ENCODE measurements at places on chromosomes 2 and 18.

- DNase-seq, result no peak
Observed at GRCh38 chr2:220300806-220301205, 673.4 kb downstream of the SLC4A3 start.

DNA sequence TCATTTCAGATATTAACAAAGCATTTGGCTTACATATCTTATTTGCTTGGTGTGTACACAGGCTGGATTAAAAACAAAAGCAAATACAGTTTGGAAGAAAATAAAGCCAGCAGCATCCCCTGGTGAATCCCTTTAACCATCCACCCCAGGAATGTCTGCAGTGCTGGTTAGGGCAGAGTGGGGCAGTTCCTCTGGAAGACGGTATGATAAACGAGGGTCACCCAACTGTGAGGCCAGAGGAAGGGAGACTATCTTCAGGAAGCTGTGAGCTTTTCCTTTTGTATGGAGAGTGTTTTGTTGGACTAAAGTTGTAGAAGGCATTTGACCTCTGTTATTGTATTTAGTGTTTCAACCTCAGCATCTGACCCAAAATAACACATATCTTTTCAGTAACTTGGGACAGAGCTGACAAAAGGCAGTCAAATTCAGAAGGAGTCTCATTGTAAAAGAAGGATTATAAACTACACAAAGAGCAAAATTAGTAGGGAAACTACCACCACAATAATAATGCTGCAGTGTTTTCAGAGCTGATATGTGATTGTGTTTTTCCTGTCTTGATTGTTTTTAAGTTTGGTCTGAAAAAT lies 159.1 kb downstream of the FMNL2 start:
- no peak for DNase-seq

GRCh38 chr2:84874381-84875212 lies 6.3 kb downstream of the TRABD2A start:
- no peak for DNase-seq

DNA sequence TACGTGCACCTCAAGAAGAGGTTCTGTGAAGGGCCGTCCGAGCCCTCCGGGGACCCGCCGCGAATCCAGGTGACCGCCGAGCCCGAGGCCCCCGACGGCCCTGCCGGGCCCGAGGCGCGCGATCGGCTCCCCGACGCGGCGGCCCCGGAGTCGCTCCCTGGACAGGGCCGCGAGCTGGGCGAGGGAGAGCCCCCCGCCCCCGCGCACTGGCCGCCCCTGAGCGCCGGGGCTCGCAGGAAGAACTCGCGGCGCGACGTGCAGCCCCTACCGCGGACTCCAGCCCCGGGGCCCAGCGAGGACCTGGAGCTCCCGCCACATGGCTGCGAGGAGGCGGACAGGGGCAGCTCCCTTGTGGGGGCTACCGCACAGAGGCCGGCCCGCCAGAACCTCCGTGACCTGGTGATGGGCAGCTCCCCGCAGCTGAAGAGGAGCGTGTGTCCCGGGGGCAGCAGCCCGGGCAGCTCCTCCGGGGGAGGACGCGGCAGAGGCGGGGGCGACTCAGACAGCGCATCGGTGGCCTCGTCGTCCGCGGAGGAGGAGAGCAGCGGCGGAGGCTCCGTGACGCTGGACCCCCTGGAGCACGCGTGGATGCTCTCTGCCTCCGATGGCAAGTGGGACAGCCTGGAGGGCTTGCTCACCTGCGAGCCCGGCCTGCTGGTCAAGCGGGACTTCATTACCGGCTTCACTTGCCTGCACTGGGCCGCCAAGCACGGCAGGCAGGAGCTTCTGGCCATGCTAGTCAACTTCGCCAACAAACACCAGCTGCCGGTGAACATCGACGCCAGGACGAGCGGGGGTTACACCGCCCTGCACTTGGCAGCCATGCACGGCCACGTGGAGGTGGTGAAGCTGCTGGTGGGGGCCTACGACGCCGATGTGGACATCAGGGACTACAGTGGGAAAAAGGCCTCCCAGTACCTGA lies 812 bp downstream of the SOWAHC start:
- DNase-seq, result no peak

DNA sequence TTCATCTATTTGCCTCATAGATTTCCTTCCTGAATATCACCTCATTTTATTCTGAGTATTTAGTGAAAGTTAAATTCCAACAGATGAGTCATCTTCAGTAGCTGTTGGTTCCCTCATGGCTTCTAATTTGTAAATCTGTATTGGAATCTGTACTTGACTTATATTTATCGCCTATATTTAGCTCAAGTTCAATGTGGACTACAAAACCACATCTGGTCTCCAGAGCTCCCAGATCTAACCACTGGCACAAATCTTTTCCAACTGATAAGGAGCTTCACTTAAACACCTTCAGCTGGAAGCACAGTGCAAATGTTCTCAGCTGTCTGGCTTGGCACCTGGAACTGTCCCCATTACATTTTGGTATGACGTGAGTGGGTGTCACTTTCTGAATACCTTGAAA lies 82.8 kb upstream of the DSEL start:
- peak; percentile 68 for DNase-seq

GRCh38 chr2:48419884-48420511 lies 110.0 kb upstream of the STON1 start:
- DNase-seq, result no peak

DNA sequence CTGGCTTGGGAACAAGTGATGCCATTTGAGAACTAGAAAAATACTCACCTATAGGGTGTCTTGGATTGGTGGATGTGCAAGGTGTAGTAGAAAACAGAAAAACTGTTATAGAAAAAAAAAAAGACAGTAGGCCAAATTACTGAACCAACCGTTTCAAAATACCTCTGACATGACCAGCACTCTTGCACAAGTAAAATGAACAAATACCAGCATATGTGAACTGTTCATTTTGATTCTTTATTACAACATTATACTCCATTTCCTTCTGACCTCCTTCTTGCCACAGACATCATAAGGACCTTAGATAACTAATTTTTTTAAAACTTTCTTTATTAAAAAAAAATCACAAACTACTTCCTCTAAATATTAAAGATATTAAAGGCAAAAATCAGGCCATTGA lies 125.5 kb downstream of the ATAD2B start:
- DNase-seq, result no peak

DNA sequence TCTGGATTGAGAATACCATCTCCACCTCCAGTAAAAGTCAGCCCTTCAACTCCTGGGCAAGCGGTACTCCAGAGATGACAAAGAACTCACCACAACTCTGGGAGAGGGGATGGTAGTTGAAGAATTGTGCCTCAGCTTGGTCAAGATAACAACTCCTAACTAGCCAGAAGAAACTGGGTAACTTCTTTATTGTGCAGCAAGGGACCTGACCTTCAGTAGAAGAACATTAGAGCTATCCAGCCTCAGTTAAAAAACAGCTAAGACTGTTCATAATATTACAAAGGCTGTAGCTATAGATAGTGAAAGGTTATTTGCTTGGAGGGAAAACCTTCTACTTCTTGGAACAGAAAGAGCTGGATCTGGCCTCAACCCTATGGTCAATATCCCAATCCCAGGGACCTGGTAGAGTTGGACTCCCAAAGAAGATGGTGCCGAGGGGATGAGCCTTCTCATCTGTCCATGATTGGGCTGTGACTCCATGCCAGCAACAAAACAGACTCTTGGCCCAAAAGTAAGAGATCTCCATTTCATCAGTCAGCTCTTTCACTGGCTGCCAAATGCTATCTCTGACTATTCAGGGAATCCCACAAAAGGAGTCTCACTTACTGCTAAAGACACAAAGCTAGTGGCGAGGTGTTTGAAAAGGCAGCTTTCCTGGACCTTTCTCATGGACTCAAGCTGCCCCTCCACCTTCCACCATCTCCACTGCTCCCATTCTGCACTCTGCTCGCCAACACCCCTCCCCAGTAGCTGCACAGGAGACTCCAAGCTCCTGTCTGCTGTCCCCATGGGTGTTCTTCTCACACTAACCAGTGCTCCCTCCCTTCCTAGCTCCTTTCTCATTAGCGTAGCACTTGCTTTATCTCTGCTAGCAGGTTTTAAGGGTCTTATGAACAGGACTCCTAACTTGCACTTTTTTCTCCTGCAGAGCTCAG lies 145.8 kb downstream of the CAPN13 start:
- no peak for DNase-seq

- DNase-seq, result peak; percentile 77
Observed at GRCh38 chr2:69683170-69683971, 39.8 kb upstream of the AAK1 start.

- DNase-seq, result no peak
Observed at GRCh38 chr2:66127061-66127460, 307.9 kb upstream of the MEIS1 start.

DNA sequence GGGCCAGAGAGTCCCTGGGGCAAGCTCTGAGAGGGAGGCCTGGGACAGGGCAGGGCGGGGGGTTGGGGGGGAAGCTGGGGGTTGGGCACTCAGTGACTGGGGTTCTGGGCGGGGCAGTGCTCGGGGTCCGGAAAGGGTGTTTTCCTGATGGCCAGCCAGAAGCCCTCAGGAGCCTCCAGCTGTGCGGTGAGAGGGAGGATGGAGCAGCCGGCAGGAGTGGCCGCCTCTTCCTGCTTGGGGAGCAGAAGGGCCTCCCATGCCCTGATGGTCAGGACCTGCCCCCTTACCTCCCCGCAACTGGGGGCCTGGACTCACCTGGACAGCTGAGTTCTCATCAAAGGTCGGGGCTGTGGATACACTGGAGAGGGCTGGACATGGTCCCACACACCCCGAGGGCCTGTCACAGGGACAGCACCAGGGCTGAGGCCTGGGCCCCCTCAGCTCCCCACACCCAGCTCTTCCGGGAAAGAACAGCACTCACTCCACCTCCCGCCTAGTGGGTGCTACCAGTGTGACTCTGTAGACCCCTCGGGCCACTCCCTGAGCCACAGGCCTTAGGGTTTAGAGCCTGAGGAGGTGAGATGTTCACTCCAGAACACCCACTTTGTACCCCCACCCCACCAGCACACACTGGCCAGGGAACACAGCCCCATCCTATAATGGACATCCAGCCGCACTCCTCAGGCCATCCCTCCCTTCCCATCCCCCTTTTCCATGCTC lies 6.7 kb downstream of the SFTPB start:
- no peak for DNase-seq

GRCh38 chr2:20418519-20418918 lies 28.4 kb upstream of the RHOB start:
- DNase-seq, result no peak

GRCh38 chr2:135512099-135512498 lies 18.9 kb downstream of the ZRANB3 start:
- DNase-seq, result no peak

GRCh38 chr2:12816379-12817306 lies 99.9 kb downstream of the TRIB2 start:
- DNase-seq, result no peak

DNA sequence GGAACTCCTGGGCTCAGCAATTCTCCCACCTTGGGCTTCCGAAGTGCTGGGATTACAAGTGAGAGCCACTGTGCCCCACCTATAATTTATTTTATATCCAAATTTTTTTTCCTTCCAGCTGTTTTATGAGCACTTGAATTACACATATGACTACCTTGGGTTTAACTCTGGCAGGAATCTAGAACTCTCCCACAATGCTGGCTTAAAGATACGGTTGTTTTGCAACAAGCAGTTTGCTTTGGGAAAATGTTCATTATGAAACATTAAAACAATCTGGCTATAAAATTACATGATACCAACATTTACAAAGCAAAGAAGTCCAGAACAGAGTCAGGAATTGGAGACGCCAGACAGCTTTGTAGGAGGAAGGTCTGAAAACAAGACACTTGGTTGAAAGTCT lies 12.8 kb downstream of the CD302 start:
- no peak for DNase-seq

GRCh38 chr2:3427272-3427671 lies 47.8 kb downstream of the TRAPPC12 start:
- DNase-seq, result no peak

GRCh38 chr2:70344195-70344594 lies 42.3 kb upstream of the FAM136A start:
- DNase-seq, result no peak

GRCh38 chr2:12764075-12764730 lies 47.5 kb downstream of the TRIB2 start:
- peak; percentile 46 for DNase-seq

- no peak for DNase-seq
Observed at GRCh38 chr2:218294430-218295022, 2.2 kb upstream of the TMBIM1 start.

DNA sequence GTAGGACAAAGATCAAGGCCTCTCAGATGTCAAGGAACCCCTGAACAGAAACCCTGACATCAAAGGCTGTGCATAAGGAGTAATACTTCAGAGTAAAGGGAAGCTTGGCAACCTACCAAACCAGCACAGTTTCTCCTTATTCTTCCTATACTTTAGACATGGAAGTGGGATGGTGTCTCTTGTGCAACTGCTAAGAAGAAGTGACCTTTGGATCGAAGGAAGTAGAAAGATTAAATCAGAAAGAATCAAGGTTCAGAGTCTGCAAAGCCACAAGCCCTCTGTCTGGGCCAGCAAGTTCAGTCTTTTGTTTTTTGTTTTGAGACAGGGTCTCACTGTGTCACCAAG lies 66.2 kb upstream of the SLC39A10 start:
- DNase-seq, result no peak

DNA sequence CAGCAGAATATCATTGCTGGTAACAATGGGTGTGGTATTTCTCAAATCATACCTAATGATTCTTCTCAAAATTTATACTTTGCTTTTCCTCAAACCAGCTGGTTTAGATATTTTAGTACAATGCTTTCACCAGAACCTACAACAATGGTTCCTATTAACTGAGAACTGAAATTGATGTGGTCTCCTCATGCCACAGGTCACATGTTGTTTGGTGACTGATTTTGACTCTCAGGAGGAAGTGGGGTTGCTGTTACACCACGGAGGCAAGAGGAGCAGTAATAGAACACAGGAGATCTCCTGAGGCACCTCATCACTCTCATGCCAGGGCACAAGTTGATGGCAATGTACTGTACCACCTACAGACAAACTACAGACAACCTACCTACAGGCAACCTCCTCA lies 3.0 kb upstream of the CEP68 start:
- no peak for DNase-seq

DNA sequence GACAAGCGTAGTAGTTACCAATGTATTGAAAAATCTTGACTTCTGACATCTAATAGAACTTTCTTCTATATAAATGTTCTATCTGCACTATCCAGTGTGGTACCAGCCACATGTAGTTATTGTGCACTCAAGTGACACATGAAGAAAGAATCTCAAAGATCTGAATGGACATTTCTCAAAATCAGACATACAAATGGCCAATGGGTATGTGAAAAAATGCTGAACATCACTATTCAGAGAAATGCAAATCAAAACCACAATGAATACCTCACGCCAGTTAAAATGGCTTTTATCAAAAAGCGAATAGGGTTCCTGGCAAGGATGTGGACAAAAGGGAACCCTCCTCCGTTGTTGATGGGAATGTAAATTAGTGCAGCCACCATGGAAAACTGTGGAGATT lies 37.5 kb upstream of the SMCHD1 start:
- DNase-seq, result peak; percentile 10

DNA sequence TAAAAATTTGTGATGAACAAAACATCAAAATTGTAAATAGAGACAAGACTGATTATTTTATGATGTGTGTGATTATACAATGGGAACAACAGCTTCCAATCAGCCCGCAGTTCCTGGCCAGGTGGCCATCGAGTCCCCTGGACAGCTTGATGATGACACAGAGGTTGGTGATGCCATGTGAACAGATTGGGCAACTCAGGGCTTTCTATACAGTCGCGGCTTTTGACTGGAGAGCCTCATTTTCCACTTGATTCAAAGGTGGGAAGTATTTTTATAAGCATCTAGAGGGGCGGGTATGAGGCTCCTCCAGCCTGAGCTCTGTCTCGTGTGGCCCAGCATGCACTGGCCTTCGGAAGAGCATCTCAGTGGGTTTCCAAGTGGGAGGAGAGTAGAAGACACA lies 14.9 kb upstream of the HPCAL1 start:
- no peak for DNase-seq

All from fibroblast of skin of left biceps (primary cell).